ENCODE measurements at places on chromosomes 6 and 20. TPM values are rescaled to one million over a fixed set of nuclear protein-coding genes. Genes with fewer than 3 reads are reported as not detected.

The TRERF1 gene
- 8.6 TPM for total RNA-seq

The MUC21 gene
- total RNA-seq: not detected

The BFSP1 gene
- 4.2 TPM for total RNA-seq

The NOTCH4 gene
- 0.57 TPM for total RNA-seq

The PRR18 gene
- not detected for total RNA-seq

The ERVFRD-1 gene
- not detected for total RNA-seq

The PNLDC1 gene
- 0.11 TPM for total RNA-seq

The RPS6KA2 gene
- total RNA-seq: 33.5 TPM

The CDYL gene
- 87.1 TPM for total RNA-seq

The XKR7 gene
- total RNA-seq: 0.36 TPM

The SLC22A1 gene
- 3.2 TPM for total RNA-seq

The SLC16A10 gene
- 0.48 TPM for total RNA-seq

The HTR1E gene
- not detected for total RNA-seq

The RUNX2 gene
- 26.1 TPM for total RNA-seq
